ENCODE measurements at places on chromosomes 7 and 10. TPM values are rescaled to one million over a fixed set of nuclear protein-coding genes. Genes with fewer than 3 reads are reported as not detected.
A peak's percentile ranks its signal among the peaks of the same experiment; 100 is the strongest.

Gene CAMK1D
- total RNA-seq: 3.9 TPM

Gene COBL
- total RNA-seq: 1.2 TPM

Gene HOXA7
- not detected for total RNA-seq

Gene SH3PXD2A
- 5.8 TPM for total RNA-seq

Gene WDR86
- total RNA-seq: not detected

DNA sequence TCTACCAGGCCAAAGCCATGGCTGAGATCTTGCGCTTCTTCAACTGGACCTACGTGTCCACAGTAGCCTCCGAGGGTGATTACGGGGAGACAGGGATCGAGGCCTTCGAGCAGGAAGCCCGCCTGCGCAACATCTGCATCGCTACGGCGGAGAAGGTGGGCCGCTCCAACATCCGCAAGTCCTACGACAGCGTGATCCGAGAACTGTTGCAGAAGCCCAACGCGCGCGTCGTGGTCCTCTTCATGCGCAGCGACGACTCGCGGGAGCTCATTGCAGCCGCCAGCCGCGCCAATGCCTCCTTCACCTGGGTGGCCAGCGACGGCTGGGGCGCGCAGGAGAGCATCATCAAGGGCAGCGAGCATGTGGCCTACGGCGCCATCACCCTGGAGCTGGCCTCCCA, 142.7 kb downstream of the GRM3 start:
- DNase-seq: no peak

DNA sequence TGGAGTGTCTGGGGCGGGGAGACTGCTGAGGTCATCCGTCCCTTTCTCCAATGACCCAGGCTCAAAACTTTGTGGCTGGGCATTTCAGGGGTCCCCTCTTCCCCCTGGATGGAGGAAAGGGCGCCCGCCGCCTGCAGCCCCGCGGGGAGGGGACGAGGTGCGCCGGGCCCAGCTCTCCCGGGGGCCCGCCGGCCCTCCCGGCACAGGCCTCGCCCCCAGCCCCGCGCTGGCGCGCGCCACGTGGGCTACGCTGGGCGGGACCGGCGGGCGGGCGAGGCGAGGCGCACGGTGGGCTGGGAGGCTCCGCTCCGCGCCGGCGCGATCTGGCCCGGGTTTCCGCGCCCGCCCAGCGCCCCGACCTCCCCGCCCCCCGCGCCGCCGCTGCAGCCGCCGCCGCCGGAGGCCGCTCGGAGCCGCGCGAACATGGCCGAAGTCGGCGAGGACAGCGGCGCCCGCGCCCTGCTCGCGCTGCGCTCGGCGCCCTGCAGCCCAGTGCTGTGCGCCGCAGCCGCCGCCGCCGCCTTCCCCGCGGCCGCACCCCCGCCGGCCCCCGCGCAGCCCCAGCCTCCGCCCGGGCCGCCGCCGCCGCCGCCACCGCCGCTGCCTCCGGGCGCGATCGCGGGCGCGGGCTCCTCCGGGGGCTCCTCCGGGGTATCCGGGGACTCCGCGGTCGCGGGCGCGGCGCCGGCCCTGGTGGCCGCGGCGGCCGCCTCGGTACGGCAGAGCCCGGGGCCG, at the start of gene FOXK1:
FOXK1 (plus strand) TSS at position 410 of the 735 bp plus-strand sequence; CDS start at position 424, 14 bp downstream.
- DNase-seq: no peak

- no peak for DNase-seq
These were observed 571 bp upstream of the VWC2 start for GRCh38 chr7:49772916-49773217.

DNA sequence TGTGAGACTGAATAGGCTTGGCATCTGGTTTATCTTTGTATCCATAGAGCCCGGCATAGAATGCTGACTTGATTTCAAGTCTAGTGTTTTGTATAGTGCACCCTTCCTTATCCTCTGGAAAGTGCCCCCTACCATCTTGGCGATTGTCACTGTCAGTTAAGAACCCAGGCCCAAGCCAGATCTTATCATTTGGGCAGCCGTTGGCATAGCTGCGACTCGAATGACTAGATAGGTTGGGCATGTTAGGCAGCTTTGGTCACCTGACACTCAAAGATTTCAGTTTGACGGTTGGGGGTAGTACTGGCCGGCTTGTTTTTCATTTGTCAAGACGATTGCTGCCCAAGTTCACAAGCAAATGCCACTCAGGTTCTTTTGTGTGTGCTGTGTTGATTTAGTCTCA, 6.6 kb downstream of the NIPSNAP2 start:
- DNase-seq: no peak

- no peak for DNase-seq
These were observed 139.4 kb downstream of the DKK1 start for GRCh38 chr10:52453501-52453900.

GRCh38 chr10:94172332-94172731, 178.6 kb downstream of the PLCE1 start:
- DNase-seq: peak; percentile 65

- DNase-seq: no peak
These were observed 83.6 kb downstream of the POLL start for GRCh38 chr10:101504438-101504837.

GRCh38 chr7:91411060-91411459, 146.8 kb downstream of the FZD1 start:
- no peak for DNase-seq
